Activated CD4-positive, alpha-beta T cell treated with anti-CD3 and anti-CD28 coated beads for 36 hours (primary cell): ENCODE measurements at places on chromosomes 6 and 20. TPM values are rescaled to one million over a fixed set of nuclear protein-coding genes. Genes with fewer than 3 reads are reported as not detected.

DNA sequence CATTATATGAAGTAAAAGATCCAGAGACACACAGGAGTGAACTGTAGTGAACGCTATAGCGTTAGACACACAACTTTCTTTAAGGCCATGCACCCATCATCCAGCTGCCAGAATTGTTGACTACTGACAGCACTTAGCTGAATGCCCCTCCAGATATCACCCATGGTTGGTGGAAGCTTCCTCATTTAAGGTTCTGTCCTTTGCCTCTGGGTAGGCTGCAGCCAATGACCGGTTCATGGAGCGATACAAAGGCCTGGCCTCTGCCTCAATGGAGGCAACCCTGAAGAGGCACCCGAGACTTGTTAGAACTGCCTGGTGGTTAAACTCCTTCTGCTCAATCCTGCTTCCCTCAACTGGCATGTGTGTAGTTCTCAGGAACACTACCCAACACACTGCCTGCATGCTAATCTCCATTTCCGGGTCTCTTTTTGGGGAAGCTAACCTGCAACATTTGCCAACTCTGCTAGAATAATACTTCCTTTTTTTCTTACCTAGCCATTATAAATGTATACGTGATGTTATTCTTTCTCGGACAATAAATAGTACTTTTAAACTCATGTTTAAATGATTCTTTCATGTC is 49.8 kb upstream of the THEMIS start:
- H3K27me3 ChIP-seq, result no peaks in the 10 kb centered on the region
- H3K4me1 ChIP-seq, result peaks cover 64% of the 10 kb centered on the region
- H3K4me3 ChIP-seq, result peak overlapping the region; percentile 2
- H3K36me3 ChIP-seq, result peaks cover 7% of the 10 kb centered on the region

Gene CRYBG1
- total RNA-seq, result 26.6 TPM

- H3K27ac ChIP-seq, result no peak overlapping the region
- H3K27me3 ChIP-seq, result no peaks in the 10 kb centered on the region
- no peaks in the 10 kb centered on the region for H3K4me1 ChIP-seq
- H3K4me3 ChIP-seq, result no peak overlapping the region
These were observed 41.9 kb downstream of the UTRN start for GRCh38 chr6:144327081-144327480.

- H3K27ac ChIP-seq, result no peak overlapping the region
- no peaks in the 10 kb centered on the region for H3K36me3 ChIP-seq
- H3K4me1 ChIP-seq, result peaks cover 18% of the 10 kb centered on the region
- H3K27me3 ChIP-seq, result peaks cover 4% of the 10 kb centered on the region
These were observed 5.4 kb downstream of the DNMT3B start for GRCh38 chr20:32767418-32768198.

- no peak overlapping the region for H3K27ac ChIP-seq
- H3K36me3 ChIP-seq, result no peaks in the 10 kb centered on the region
- H3K4me1 ChIP-seq, result peaks cover 2% of the 10 kb centered on the region
These were observed 79.4 kb downstream of the CEBPB start for GRCh38 chr20:50270034-50270395.

DNA sequence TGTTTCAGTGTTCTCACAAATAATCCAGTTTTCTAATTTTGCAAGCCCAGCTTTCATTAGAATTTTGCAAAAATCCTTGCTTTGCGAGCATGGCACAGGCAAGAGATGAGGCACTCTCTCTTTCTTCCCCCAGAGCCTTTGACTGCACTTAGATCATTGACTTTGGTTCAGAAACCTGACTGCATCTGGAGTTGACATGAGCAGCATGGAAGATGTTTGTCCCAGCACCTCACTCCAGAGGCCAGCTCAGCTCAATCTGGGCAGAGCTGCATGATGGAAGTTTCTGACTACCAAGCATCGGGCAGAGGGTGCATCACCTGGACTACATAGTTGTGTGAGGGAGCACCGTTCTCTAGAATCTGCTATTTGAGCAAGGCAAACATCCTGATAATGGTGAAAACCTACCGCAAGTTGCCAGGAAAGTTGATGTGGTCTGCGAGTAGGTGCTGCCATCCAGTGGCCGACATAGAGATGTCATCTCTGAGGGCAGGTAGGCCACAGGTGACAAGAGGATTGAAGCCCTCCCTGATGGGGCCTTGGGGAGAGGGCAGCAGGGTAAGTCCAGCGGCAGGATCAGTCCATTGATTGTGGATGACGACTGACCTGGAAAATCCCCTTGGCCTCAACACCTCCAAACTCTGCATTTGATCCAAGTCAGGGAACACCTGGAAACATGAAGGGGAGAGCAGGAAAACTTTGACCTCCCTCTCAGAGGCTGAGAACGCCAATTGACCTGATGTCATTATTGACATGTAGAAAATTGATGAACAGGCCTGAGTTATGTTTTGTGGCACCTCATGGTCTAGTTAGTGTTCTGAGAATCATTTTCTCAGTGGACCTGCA is 3.8 kb upstream of the LPA start:
- H3K36me3 ChIP-seq, result no peaks in the 10 kb centered on the region
- H3K4me1 ChIP-seq, result no peaks in the 10 kb centered on the region
- DNase-seq, result peak; percentile 70
- H3K27ac ChIP-seq, result no peak overlapping the region
